ENCODE measurements at places on chromosomes 6 and 20.

- no peak for DNase-seq
Measured at GRCh38 chr20:61554617-61555016, 302.6 kb downstream of the CDH4 start.

- DNase-seq: no peak
Measured at GRCh38 chr6:56370127-56370540, 122.8 kb upstream of the COL21A1 start.

DNA sequence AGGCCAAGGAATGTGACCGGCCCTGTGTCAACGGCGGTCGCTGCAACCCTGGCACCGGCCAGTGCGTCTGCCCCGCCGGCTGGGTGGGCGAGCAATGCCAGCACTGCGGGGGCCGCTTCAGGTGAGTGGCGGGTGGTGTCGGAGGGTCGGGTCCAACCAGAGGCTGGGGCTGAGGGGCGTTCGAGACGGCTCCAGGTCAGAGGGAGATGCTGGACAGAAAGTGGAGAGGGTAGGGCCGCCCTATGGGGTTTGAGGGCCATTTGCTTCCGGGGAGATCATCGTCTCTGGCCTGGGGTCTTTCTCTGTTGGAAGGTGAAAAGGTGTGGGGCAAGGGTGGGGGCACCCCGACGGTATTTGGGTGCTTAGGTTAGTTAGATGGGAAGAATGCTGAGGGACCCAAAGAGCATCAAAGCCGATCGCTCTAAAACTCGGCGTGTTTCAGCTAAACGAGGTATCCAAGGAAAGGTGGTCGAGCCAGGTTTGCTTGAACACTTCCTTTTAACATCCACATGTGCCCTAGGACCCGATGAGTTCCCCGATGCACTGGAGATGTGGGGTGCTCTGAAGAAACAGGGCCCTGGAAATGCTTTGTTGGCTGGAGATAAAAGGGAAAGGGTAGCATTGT, 691 bp downstream of the ATRN start:
- DNase-seq: no peak

- peak; percentile 30 for DNase-seq
Measured at GRCh38 chr20:13800728-13801134, 15.9 kb downstream of the NDUFAF5 start.

GRCh38 chr6:159103396-159104162, 58.8 kb upstream of the TAGAP start:
- DNase-seq: no peak

- no peak for DNase-seq
Measured at GRCh38 chr20:60664106-60664505, 588.0 kb upstream of the CDH4 start.

- DNase-seq: no peak
Measured at GRCh38 chr6:24613361-24614042, 32.5 kb downstream of the KIAA0319 start.

DNA sequence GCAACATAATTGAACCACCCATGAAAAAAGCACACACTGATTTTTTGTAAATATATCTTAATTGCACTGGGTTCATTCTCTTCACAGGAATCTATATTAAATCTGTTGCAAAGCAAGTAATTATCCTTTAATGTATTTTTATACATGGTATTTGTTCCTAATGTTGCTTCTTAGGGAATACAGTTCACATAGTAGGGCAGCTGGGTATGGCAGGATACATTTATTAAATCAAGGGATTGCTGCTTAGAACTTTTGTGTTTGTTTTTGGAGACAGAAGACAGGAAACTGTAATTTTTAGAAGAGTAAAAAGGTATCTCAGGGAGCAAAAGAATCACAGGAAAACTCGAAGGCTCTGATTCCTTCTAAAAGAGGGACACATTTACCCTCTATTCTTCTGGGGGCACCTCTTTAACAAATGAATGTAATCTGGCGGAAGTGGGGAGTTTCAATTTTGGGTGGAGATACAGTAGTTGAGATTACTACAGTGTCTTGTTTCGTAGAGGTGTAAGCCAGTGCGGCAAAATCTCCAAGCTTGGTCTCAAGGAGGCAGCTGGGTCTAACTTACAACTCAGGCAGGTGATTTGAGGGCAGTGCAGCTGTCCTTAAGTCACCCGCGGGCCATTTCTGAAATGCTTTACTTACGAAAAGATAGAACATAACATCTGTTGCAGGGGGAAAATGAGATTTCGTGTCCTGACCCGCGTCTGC, 812 bp upstream of the SMIM13 start:
- peak; percentile 54 for DNase-seq
